ENCODE measurements at places on chromosomes 6 and 20.

DNA sequence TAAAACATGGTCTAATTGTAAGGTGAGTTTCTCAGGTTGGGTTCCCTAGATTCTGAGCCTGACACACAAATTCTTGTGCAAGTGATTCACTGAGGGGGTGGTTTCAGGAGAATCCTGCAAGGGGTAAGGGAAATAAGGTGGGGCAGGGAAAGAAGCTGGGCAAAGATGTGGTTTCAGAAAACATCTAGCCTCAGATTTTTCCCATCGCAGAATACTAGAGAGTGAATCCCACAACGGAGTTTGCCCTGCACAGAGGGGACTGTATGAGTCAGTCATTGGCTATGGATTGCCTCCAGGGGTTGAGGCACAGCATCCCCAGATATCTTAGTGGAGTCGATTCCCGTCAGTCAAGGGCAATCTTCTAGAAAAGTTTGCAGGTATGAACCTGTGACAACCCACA lies 65.2 kb downstream of the PRL start:
- peak overlapping the region; percentile 67 for H3K27ac ChIP-seq
- no peaks in the 10 kb centered on the region for H3K36me3 ChIP-seq
- H3K4me3 ChIP-seq = no peak overlapping the region
- no peaks in the 10 kb centered on the region for H3K27me3 ChIP-seq

- no peak overlapping the region for H3K4me3 ChIP-seq
- no peaks in the 10 kb centered on the region for H3K36me3 ChIP-seq
- H3K27ac ChIP-seq = no peak overlapping the region
- no peaks in the 10 kb centered on the region for H3K27me3 ChIP-seq
Observed at GRCh38 chr6:134347885-134348805, 30.2 kb upstream of the SGK1 start.

- peak overlapping the region; percentile 57 for H3K27ac ChIP-seq
- peaks cover 14% of the 10 kb centered on the region for H3K4me1 ChIP-seq
- no peak overlapping the region for H3K4me3 ChIP-seq
- DNase-seq = peak; percentile 85
Observed at GRCh38 chr20:1469925-1470571, 3.4 kb upstream of the NSFL1C start.

DNA sequence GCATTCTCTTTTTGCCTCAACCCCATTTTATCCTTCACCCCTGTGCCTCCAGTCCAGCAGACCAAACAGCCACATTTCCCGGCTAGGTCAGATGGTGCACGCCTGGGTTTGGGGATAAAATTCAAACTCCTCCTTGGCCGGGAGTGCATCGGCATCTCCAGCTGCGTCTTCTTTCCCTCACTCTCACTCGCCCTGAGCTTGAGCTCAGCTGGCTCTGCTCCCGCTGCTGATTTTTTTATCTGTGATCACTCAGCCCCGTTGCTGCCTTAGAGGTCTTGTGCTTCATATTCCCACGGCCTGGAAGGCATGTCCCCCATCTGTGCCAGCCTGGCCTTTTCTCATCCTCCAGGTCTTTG lies 6.8 kb upstream of the EZR start:
- H3K36me3 ChIP-seq = no peaks in the 10 kb centered on the region
- no peaks in the 10 kb centered on the region for H3K27me3 ChIP-seq
- no peaks in the 10 kb centered on the region for H3K4me1 ChIP-seq
- no peak for DNase-seq

- H3K27ac ChIP-seq = no peak overlapping the region
- H3K27me3 ChIP-seq = no peaks in the 10 kb centered on the region
- no peaks in the 10 kb centered on the region for H3K4me1 ChIP-seq
- no peak for DNase-seq
- no peak overlapping the region for H3K4me3 ChIP-seq
- no peaks in the 10 kb centered on the region for H3K36me3 ChIP-seq
Observed at GRCh38 chr6:17268114-17268513, 13.0 kb upstream of the RBM24 start.

DNA sequence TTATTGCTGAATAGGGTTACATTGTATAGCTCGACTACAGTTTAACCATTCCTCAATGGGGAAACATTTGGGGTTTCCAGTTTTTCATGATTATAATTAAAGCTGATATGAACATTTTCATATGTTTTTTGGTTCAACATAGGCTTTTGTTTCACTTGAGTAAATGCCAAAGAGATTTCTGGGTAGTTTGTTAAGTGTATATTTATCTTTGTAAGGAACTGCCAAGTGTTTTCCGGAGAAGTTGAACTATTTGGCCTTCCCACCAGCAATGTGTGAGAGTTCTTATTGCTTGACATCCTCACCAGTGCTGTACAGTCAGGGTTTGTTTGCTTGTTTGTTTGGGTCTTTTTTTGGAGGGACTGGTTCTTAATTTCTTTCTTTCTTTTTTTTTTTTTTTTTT lies 83.7 kb upstream of the RALY start:
- no peaks in the 10 kb centered on the region for H3K36me3 ChIP-seq
- no peak overlapping the region for H3K4me3 ChIP-seq
- no peak for DNase-seq
- no peak overlapping the region for H3K27ac ChIP-seq
- H3K27me3 ChIP-seq = no peaks in the 10 kb centered on the region

DNA sequence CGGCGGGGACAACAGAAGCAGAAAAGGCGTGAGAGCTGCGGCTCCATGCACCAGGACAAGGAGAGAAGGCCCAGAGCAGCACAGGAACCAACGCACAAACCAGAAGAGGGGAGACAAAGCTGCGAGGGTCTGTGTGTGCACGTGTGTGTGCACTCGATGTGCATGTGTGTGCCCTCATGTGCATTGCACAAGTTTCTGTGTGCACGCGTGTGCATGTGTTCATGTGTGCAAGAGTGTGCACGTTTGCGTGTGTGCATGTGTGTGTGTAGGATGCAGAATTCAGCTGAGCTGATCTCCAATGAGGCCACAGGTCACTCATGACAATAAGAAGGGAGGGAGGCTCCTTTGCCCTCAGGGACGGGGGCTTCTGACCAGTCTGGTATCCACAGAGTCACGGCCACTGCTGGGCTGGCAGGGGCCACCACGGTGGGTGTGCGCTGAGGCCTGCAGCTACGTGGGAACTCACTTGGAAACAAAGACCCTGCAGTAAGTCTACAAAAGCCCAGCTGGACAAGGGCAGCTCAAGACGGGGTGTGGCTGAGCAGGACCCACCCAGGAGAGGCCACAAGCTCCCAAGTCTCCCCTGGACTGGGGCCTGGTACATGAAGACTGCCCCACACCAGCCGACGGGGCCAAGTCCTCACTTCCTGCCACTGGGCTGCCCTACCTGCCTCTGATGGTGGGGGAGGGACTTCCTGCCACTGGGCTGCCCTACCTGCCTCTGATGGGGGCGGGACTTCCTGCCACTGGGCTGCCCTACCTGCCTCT lies 48.1 kb upstream of the CHRNA4 start:
- no peak overlapping the region for H3K27ac ChIP-seq
- peak; percentile 77 for DNase-seq
- H3K27me3 ChIP-seq = peaks cover 18% of the 10 kb centered on the region

- no peaks in the 10 kb centered on the region for H3K36me3 ChIP-seq
- DNase-seq = no peak
- H3K27ac ChIP-seq = no peak overlapping the region
- H3K27me3 ChIP-seq = no peaks in the 10 kb centered on the region
- H3K4me1 ChIP-seq = peaks cover under 1% of the 10 kb centered on the region
Observed at GRCh38 chr20:25750220-25750764, 53.6 kb upstream of the ZNF337 start.
